ENCODE measurements at places on chromosomes 13 and 19.

- DNase-seq = no peak
These were observed 12.1 kb downstream of the TUBA3C start for GRCh38 chr13:19169496-19169895.

- no peak for DNase-seq
These were observed 174.1 kb downstream of the RGCC start for GRCh38 chr13:41631296-41631965.

GRCh38 chr19:16885166-16885565 lies 3.6 kb upstream of the F2RL3 start:
- no peak for DNase-seq

- DNase-seq = no peak
These were observed 7.8 kb upstream of the ZNF554 start for GRCh38 chr19:2811735-2812413.

- no peak for DNase-seq
These were observed 3.3 kb downstream of the PCDH17 start for GRCh38 chr13:57634839-57635165.

DNA sequence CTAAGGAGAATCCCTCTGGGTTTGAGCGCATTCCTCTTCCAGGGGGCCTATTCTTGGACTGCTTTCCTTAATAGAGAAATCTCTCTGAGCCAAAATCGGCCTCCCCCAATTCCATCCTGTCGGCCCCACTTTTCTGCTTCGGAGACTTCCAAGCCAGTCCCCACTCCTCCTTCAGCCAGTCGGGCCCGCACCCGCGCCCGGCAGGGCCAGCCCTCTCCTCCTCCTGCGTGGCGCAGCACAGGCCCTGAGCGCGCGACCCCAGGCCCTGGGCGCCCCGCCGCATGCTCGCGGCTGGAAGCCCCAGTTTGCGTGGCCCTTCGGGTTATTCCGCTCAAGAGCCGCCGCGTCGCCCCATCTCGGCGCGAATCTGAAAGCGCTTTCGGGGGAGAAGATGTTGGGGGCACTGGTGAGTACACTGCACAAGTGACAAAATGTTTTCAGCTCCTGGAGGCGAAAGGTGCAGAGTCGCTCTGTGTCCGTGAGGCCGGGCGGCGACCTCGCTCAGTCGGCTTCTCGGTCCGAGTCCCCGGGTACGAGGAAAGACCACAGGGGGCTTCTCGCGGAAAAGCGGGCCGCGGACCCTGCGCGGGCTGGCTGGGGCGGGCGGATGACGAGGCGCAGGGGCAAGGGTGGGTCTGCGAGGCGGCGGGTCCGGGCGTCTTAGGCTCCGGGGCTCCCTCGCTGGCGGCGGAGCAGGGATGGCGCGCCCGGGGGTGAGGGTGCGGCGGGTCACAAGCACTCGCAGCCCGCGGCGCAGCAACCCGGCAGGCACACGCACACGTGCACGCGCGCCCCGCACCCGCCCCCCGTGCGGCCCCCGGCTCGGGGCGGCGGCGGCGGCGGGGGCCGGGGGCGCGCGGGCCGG lies at the start of gene IL17D:
Gene IL17D, plus strand, starts transcription at position 785 of the 865 bp plus-strand sequence. CDS start 303 bp downstream, outside the sequence.
- DNase-seq = no peak

DNA sequence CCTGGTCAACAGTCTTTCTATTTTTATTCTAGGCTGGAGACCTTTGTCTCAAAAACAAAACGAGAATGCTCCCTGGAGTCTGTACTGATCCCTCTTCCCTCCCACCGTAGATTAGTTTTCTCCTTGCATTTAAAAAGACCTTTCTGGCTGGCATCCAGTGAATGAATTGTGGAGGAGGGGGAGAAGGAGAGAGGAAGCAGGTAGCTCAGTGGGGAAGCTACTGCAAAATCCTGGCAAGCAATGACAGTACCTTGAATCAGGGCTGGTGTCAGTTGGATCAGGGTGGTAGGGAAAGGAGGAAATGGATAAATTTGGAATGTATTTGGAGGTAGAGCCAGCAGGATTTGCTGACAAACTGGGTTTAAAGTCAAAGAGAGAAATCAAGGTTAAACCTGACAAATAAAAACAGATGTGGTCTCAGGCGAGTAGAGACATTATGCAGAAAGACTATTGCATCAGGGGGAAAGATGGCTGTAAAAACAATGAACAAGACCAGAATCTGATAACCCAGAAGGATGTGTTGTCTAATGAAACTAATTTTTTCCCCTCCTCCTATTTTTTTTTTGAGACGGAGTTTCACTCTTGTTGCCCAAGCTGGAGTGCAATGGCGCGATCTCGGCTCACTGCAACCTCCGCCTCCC lies 3.5 kb upstream of the CYP2S1 start:
- no peak for DNase-seq

GRCh38 chr19:10105509-10106099 lies 558 bp upstream of the PPAN start:
- DNase-seq = no peak

- DNase-seq = no peak
These were observed 428.2 kb upstream of the KLF12 start for GRCh38 chr13:74562381-74562780.

DNA sequence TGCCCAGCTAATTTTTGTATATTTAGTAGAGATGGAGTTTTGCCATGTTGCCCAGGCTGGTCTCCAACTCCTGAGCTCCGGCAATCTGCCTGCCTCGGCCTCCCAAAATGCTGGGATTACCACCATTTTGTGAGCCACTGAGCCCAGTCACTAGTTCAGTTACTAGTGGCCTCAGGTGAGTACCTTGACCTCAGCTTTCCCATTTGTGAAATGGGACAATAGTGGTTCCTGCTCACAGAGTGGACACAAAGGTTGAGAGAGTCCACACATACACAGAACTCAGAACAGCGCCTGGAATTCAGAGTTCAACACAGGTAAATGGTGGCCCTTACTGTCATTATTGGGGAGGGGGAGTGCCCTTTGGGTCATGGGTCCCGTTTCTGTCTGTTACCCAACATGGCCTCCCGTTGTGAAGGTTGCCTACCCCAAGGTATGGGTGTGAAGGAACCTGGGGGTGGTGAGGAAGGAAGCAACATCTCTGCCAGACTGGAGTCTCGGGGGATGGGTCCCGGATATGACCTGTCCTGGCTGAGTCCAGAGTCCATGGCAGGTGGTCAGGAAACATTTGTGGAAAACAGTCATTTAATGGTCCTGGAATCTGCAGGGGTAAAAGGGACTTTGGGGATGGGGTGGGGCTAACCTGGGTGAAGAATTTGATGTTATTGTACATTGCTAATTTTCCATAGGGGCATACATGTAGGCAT lies 11.7 kb upstream of the IRGC start:
- DNase-seq = no peak

DNA sequence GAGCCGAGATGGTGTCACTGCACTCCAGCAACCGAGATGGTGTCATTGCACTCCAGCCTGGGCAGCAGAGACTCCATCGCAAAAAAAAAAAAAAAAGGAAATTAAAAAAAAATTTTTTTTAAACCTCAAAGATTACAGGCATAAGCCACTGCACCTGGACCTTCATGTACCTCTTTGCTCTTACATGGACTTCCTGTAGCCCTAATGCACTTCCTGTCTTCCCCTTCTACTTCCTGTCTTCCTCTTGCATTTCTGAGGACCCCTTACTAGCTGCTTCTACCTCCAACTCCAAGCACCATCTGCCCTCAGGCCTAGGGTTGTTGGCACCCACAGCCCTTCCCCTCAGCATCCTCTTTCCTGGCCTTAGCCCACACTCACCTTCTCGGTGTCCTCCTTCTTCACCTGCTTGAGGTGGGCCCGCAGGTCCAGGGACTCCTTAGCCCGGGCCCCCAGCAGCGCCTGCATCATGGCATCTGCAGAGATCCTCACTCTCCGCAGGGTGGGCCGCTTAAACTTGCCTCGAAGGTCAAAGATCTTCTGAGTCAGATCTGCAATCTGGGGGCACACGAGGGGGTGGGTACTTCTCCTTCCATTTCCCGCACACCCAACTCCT lies 3.8 kb downstream of the TNNI3 start:
- no peak for DNase-seq

DNA sequence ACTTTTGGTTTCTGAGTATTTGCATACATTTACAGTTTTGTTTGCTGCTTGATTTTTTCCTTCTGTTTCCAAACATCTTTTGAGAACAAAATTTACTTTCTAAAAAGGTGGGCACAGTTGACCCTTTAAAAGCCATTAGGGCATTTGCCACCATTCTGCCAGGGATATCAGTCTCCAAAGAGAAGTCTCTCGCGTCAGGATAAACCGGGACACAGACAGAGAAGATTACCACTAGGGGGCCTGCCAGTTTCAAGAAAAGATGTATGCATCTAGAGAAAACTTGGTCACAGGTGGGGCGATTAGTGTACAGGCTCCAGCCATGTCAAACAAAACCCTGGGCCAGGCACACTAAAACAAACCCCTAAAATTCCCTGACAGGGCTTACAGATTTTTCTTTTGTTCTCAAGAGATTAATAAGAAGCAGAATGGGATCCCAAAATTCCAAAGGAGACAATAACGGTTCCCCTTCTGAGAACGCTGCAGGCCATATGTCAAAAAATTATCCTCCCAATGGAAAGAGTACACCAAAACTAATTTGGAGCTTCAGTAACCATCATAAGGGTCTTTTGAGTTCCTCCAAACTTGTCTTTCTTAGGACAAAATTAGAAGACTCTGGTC lies 10.7 kb upstream of the PABPC3 start:
- peak; percentile 39 for DNase-seq

GRCh38 chr13:97369261-97369893 lies 64.6 kb upstream of the RAP2A start:
- DNase-seq = no peak
